Esophagus squamous epithelium (tissue), 5 donors: ENCODE measurements at places on chromosomes 12 and 14.

- DNase-seq, result no peak
Measured at GRCh38 chr12:55704824-55705718, 2.6 kb downstream of the ITGA7 start.

DNA sequence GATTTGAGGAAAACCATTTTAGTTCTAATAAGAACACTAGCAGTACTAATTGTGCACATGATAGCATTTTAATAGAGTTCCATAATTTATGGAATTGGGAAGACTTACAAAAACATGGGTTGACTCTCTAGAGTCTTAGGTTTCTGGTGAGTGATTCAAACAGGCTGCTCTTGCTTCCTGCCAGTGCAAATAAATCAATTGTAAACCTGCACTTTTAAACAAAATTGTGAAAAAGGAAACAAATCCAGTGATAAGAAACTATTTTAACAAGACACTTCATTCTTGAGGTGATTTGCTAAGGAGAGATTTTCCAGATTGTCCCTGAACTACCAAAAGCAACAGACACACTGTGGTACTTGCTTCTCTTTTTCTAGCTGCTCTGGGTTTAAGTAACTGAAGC lies 112.2 kb downstream of the CACNA1C start:
- DNase-seq, result no peak

- DNase-seq, result no peak
Measured at GRCh38 chr12:46320731-46321130, 51.8 kb downstream of the SLC38A2 start.

- no peak for DNase-seq
Measured at GRCh38 chr14:105290621-105291346, 10.0 kb downstream of the BRF1 start.

GRCh38 chr12:2639020-2639298 lies 155.8 kb upstream of the FKBP4 start:
- DNase-seq, result no peak

GRCh38 chr12:115338566-115339294 lies 654.8 kb upstream of the TBX3 start:
- no peak for DNase-seq

- DNase-seq, result no peak
Measured at GRCh38 chr12:113757221-113758002, 208.7 kb downstream of the RBM19 start.

GRCh38 chr14:23883684-23884540 lies 69.7 kb upstream of the DHRS4 start:
- DNase-seq, result no peak

GRCh38 chr14:88232771-88233170 lies 90.3 kb downstream of the KCNK10 start:
- no peak for DNase-seq

- DNase-seq, result no peak
Measured at GRCh38 chr12:114919479-114919878, 235.5 kb upstream of the TBX3 start.

DNA sequence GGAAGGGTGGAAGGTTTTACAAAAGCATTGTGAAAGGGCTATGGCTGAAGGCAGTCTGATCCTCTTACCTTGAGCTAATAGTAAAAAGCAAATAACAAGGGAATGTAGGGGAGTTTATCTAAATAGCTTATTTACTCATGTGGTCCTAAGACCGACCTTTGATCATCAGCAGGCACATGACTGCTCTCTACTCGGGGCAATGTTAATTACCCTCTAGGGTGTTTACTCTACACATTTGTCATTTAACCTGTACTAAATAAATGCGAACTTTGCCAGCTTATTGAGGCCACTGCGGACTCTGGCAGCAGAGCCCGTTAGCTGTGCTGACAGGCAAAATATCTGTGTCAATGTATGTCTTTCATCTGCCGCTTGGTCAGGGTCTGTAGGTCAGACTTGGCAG lies 768.3 kb upstream of the ATXN7L3B start:
- DNase-seq, result no peak

DNA sequence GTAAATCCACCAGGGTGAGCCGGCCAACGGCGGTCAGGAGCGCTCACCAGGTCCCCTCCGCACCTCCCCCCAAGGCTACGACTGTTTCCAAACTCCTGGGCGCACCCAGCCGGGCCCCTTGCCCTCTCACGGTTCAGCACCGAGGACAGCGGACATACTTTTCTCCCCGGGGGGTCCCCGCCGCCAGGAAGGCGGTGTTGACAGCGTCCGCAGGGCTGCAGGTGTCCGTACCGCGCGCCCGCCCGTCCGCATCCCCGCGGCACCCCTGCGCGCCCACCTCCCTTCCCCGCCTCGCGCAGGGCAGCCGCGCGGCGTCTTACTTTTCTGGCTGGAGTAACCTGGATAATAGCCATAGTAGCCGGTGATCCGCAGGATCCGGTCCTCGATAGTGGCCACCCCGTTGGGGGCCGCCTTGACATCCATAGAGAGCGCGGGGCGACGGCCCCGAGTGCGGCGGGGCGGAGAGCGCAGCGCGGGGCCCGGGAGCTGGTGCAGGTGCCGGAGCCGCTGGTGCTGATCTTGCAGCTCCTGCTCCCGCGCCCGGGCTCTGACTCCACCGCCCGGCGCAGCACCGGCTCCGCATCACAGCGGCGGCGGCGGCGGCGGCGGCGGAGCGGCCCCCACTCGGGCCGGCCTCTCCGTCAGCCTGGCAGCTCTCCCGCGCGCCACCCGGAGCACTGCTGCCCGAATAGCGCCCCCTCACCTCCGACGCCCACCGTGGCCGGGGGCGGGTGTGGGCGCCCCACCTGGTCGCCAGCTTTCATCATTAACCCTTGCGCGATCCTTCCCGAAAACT lies at the start of gene SLC35F4:
Gene SLC35F4 (minus strand): TSS at position 690 of the 796 bp plus-strand sequence.
- DNase-seq, result no peak

GRCh38 chr12:65965358-65965757 lies 141.1 kb downstream of the HMGA2 start:
- no peak for DNase-seq

DNA sequence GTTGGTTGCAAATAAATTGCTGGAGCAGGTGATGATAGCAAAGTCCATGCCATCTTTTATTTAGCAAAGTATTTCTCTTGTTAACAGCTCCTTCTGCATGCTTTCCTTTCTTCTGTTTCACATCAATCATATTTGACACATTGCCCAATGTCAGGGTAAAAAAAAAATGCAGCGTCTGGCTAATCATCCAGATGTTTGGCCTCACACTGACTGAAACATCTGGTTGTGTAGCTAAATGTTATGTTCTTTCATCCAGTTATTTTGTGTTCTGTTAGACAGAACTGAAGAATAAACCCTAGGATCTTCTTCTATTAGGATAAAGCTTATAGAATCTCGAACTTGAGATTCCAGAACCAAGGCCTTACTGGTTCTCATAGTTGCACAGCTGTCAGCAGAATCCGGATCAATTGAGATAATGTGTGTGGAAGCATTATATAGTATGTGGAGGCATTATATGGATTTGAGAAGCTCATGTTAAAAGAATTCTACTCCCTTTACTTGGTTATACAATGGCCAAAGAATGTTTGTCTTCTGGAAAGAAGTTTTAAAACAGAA lies 859.2 kb downstream of the DIO2 start:
- DNase-seq, result no peak

DNA sequence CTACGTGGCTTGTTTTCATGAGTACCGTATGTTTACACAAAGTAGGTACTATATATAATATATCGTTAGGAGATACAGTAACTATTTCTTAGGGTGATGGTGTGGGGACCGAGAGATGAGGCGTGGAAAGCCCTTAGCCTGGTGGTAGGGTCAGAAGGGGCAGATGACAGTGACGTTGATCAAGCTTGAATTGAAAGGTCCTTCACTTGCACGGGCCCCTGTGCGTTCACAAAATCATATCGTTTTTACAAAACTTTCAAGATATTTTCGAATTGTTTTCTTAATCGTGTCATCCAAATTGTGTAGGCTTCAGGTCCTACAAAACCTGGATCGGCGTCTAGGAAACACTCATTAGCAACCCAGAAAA lies 881 bp upstream of the SOS2 start:
- DNase-seq, result no peak

GRCh38 chr14:51879170-51879569 lies 18.8 kb downstream of the GNG2 start:
- DNase-seq, result no peak

DNA sequence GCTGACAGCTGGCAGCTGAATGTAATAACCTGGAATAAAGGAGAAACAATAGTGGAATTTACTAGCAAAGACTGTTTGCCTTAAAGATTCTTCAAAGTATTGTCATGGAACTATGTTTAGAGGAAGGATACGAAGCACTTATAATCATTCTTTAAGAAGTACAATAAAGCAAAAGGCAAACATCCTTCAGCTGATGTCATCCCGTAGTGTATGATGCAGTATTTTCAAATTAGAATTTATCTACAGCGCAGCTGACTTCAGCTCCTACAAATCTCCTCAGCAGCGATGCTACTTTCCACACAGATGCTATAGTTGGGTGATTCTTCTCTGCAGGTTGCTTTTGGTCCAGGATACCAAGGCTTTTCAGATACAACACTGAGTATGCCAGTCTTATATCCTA lies 31.5 kb downstream of the CLEC1A start:
- DNase-seq, result no peak

- DNase-seq, result no peak
Measured at GRCh38 chr12:54033106-54033979, 493 bp downstream of the HOXC5 start.

DNA sequence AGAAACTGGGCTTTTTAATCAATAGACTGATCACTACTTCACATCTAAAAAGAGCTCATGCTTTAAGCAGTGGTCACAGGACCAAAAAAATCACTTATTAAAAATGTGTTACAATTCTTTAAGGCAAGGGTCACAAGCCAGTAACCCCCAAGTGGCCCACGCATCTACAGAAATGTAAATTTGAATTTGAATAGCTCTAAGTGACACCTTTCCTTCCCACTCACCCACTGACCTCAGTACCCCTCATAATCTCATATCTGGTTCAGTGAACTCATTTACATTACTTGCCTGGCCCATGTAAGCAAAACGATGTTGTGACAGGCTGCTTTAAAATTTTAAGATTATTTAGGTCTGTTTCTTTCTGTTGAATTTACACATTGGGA lies 27.4 kb downstream of the NELL2 start:
- no peak for DNase-seq

- no peak for DNase-seq
Measured at GRCh38 chr12:41344776-41345470, 156.8 kb downstream of the PDZRN4 start.

GRCh38 chr14:73209953-73210352 lies 27.4 kb upstream of the PAPLN start:
- no peak for DNase-seq

GRCh38 chr12:43425361-43425760 lies 126.6 kb downstream of the ADAMTS20 start:
- no peak for DNase-seq

GRCh38 chr12:26854031-26854390 lies 21.0 kb upstream of the ITPR2 start:
- DNase-seq, result no peak

DNA sequence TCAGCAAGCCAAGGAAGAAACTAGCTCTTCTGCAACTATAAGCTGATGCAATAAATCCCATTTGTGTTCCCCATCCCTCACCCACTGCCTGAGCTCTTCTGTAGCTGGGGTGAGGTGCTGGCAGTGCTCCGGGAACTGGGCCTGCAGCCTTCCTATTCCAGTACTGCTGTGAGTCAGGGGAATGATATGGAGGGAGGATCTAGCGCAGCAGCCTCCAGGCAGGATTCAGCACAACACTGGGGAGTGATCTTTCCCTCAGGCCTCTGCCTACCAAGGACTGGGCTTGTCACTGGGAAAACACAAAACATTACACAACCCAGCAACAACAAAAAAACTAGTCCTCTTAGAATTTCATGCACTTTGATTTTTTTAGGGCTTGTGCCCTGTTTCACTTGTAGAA lies 58.7 kb downstream of the ST8SIA1 start:
- peak; percentile 25 for DNase-seq

DNA sequence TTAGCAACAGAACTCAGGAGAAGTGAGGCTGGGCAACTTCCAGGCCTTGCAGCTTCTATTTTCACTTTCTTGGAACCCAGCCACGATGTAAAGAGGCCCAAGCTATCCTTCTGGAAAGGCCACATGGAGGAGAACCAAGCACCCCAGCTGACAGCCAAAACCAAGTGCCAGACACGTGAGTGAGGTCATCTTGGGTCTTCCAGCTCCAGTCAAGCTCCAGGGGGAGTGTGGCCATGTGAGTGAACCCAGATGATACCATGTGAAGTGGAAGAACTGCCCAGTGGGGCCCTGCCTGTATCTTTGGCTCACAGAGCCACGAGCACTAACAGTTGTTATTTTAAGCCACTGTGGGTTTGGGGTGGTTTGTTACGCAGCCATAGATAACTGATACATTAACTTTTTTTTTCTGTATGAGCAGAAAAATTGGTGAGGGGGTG lies 126.8 kb upstream of the MAP1LC3B2 start:
- no peak for DNase-seq
